ENCODE measurements at places on chromosomes 4 and X.

- peak; percentile 63 for DNase-seq
Observed at GRCh38 chr4:153427363-153428071, 38.6 kb upstream of the TMEM131L start.

- DNase-seq = no peak
Observed at GRCh38 chr4:26987191-26987590, 126.5 kb downstream of the STIM2 start.

GRCh38 chr4:74447636-74448233 lies 2.8 kb downstream of the AREG start:
- no peak for DNase-seq

DNA sequence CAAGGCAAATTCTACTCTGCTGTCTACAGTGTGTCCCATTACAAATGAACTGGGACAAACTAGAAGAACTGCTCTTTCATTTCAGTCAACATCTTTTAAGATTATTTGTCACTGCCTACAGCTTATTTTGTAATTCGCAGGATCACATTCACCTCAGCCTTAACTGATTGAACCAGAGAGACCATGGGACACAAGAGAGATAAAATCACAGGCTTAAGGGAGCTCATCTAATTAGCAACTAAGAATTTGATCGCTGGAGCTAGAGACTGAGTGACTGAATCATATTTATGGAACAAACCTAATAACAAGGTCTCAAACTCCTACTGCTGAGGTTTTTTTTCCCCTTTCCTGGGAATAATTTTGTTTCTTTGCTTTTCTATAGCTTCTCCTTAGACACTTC lies 898.2 kb downstream of the PCDH18 start:
- no peak for DNase-seq

GRCh38 chrX:109347632-109348031 lies 134.3 kb downstream of the GUCY2F start:
- peak; percentile 94 for DNase-seq

DNA sequence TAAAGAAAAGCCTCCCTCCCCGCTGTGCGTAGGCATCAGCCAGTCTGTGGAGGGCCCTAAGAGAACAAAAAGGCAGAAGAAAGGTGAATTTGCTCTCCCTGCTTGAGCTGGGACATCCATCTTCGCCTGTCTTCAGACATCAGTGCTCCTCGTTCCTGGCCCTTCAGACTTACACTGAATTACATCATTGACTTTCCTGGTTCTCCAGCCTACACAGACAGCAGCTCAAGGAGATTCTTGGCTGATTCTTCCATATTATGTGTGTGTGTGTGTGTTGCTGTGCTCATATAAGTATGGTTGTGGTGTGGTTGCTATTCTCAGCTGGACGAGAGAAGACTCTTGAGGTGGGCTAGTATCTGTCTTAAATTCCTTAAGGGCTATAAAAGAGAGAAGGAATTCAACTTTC lies 35.5 kb upstream of the CD99L2 start:
- DNase-seq = no peak

DNA sequence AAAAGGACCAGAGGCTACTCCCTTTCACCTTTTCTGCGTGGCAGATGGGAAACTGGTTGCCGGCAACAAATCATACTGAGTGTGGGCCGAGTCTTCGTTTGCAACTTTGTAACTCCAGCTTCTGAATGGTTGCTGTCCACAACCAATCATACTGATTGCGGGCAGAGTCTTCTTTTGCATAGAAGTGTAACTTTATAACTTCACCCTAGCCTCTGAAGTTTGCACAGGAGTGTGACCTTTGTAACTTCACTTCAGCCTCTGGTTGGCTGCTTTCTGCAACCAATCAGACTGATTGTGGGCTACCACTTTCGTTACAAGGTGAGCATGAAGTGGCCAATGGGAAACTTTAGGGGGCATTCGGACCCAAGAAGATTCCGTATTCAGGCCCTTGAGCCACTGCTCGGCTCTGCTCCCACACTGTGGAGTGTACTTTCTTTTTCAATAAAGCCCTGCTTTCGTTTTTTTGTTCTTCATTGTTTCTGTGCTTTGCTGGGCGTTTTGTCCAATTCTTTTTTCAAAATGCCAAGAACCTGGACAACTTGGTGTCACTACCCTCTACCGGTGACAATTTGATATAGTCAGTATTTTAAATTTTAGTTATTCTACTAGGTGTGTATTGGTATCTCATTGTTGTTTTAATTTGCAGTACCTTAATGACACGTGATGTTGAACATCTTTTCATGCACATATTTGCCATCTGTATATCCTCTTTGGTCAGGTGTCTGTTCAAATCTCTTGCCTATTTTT lies 9.0 kb upstream of the PAGE5 start:
- DNase-seq = no peak

DNA sequence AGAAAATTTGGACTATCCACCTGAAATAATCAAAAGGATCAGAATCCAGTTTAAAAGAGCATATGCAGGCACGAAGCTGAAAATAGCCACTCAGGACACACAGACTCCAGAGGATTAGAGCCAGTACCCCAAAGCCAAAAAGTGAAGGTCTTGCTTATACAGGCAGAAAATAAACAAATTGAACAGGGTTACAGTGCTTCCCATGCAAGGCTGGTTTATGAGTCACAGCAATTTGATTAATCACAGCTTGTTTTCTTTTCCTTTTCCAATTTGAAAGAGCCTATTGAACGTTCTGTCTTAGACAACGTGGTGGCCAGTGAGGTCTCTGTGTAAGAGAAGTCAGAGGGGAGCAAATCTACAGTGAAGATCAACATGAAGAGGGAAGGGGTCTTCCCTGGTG lies 10.2 kb downstream of the HGFAC start:
- no peak for DNase-seq

- DNase-seq = no peak
Observed at GRCh38 chrX:14029039-14029424, 660 bp downstream of the GEMIN8 start.

GRCh38 chrX:9642270-9642995 lies 123.2 kb downstream of the GPR143 start:
- no peak for DNase-seq

- DNase-seq = no peak
Observed at GRCh38 chr4:169658196-169658595, 37.8 kb downstream of the CLCN3 start.

DNA sequence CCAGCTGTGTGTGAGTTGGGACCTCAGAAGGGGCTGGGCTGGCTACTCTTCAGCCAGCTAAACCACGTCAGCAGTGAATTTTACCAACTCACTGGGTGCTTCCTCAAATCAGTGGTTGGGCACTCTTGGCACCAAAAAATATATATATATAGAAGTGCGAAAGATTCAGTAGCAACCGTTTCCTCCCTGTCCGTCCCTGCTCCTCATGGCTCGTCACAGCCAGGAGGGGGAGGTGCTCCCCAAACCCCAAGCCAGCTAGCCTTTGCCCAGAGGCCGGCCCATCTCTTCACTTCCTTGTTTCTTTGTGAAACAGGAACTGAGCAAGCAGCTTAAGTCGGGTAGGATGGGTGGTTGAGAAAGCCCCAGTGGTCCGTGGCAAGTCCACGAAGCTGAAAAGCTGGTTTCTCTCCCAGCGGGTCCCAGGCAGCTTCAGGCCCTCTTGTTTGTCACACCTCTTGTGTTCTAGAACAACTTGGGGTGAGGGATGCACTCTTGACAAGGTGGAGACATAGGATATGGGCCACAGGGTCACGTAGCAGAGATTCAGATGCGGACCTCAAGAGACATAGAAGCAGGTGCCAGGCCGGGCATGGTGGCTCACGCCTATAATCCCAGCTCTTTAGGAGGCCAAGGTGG lies 6.8 kb upstream of the SASH3 start:
- DNase-seq = no peak

DNA sequence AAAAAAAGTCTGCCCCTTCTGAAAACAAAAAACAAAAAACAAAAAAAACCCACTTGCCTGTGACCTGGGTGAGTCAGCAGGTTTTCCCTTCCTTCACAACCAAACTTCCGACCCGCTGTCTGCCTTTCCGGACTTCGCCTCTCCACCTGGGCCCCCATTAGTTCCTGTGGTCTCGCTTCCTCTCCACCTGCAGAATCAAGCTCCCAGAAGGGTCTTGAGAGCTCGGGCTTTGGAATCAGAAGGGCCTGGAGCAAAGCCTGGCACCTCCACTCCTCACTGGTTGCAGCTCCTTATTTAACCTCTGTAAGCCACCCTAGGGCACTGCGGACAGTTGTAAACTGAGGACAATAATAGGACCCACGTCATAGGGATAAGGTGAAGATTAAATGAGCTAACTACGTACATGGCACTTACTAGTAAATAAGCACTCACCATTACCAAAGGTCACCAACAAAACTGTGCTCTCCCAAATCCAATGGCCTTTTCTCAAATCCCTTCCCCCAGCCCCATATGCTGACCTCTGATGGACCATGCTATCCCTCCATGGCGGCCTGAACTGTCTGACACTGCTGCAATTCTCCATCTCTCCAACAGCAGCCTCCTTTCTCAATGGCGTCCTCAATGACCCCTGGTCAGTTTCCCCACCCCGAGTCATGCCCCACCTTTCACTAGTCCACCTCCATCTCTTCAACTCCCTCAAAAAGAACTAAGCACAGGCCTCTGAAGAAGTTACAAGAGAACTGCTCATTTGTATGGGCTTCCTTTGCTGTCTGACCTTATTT lies 64.2 kb downstream of the IRF2 start:
- no peak for DNase-seq

- DNase-seq = no peak
Observed at GRCh38 chr4:83779103-83780052, 243.5 kb downstream of the GPAT3 start.

GRCh38 chr4:36183232-36183631 lies 61.1 kb downstream of the ARAP2 start:
- DNase-seq = no peak

DNA sequence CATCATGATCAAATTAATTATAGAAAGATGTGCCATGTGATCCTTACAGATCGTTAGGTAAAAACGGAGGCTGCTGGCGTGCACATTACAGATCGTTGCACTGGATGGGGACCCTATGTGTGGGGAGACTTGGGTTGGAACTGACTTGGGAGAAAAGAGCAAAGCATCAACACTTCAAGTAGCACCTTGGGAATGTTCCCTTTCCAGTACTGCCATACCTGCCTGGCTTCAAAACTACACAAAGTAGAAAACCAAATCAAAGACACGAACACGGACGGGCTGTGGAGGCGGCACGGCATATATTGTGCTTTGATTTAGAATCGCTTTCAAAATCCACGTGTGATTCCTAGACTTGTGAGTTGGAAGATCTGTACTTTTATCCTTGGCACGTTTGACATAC lies 898 bp downstream of the CMC4 start:
- DNase-seq = no peak

GRCh38 chr4:13912436-13912925 lies 285.0 kb upstream of the BOD1L1 start:
- no peak for DNase-seq

- peak; percentile 28 for DNase-seq
Observed at GRCh38 chr4:42282081-42282901, 115.0 kb upstream of the SHISA3 start.

DNA sequence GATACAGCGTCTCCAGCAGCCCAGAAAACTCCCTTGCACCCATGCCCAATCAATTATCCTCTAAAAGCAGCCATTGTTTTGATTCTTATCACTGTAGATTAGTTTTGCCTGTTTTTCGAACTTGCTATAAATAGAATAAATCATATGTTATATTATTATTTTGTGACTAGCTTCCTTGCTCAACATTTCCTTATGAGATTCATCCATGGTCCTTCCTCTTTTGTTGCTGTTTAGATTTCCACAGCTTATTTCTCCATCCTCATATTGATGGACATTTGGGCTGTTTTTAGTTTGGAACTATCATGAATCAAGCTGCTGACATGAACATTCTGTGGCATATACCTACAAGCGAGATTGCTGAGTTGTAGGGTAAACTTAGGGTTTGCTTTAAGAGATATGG lies 595.3 kb downstream of the BCOR start:
- DNase-seq = no peak

GRCh38 chrX:136816975-136817374 lies 36.2 kb upstream of the ARHGEF6 start:
- DNase-seq = peak; percentile 13

- no peak for DNase-seq
Observed at GRCh38 chr4:120694973-120695372, 227.6 kb downstream of the PRDM5 start.

GRCh38 chr4:7652006-7652405 lies 217.3 kb upstream of the PSAPL1 start:
- DNase-seq = no peak

- no peak for DNase-seq
Observed at GRCh38 chr4:48483777-48484493, 792 bp downstream of the SLC10A4 start.

GRCh38 chr4:185740471-185740873 lies 71.5 kb downstream of the SORBS2 start:
- DNase-seq = no peak

GRCh38 chr4:159282944-159283343 lies 180.1 kb downstream of the RAPGEF2 start:
- no peak for DNase-seq

- DNase-seq = no peak
Observed at GRCh38 chrX:39017716-39018115, 216.5 kb downstream of the MID1IP1 start.

GRCh38 chr4:33176566-33176965 lies 2456.4 kb downstream of the PCDH7 start:
- DNase-seq = no peak

- no peak for DNase-seq
Observed at GRCh38 chrX:109300415-109300814, 181.5 kb downstream of the GUCY2F start.

DNA sequence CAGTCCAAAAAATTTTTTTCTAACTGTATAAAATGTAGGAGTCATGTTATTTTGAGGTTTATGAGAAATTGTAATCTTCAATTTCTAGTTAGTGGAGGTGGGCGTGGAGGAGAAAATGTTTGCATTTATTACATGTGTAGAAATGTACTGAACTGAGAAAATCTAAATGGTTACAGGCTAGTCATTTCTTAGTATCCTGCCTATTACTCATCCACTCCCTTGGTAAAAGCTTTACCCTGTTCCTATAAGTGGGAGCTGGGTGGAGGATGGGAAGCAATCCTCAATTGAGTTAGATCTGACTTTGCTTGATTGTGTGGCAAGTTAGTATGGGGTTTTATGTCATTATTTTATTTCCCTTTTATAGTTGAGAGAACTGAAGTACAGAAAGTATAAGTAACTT lies 73.8 kb downstream of the POLA1 start:
- no peak for DNase-seq

DNA sequence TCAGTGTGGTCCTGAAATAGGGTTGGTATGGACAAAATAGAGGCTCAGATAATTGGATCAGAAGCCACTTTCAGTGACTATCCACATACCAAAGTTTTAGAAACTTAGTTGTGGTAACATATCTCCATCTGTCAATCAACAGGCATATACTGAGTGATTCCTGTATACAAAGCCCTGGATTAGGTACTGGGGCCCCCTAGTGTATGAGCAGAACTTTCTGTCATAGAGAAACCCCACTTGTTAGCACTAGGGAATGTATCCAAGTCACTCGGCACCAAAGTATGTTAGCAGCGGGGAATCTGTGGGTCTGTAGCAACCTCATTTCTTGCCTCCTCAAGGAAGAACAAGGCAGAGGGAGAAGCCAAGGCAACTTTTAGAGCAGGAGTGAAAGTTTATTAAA lies 50.7 kb downstream of the MAP7D3 start:
- no peak for DNase-seq

GRCh38 chr4:162681212-162681611 lies 485.5 kb downstream of the NAF1 start:
- DNase-seq = no peak
